Stimulated activated CD4-positive, alpha-beta T cell treated with anti-CD3 and anti-CD28 coated beads, Interleukin-2, amount 100 ng/mL, for 4 hours (primary cell): ENCODE measurements at places on chromosomes 3 and 15.

DNA sequence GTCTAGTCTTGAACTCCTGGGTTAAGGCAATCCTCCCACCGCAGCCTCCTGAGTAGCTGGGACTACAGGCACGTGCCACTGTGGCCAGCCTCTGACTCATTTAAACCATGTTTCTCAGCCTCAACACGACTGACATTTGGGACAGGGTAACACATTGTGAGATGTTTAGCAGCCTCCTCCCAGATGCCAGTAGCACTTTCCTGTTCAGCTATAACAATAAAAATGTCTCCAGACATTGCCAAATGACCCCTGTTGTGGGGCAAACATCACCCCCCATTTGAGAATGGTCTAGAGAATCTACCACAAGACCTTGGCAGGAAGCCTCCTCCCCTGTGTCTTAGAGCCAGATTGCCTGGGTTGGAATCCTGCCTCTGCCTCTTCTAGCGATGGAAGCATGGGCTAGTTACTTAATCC is 8.4 kb downstream of the TMEM40 start:
- DNase-seq = peak; percentile 9

DNA sequence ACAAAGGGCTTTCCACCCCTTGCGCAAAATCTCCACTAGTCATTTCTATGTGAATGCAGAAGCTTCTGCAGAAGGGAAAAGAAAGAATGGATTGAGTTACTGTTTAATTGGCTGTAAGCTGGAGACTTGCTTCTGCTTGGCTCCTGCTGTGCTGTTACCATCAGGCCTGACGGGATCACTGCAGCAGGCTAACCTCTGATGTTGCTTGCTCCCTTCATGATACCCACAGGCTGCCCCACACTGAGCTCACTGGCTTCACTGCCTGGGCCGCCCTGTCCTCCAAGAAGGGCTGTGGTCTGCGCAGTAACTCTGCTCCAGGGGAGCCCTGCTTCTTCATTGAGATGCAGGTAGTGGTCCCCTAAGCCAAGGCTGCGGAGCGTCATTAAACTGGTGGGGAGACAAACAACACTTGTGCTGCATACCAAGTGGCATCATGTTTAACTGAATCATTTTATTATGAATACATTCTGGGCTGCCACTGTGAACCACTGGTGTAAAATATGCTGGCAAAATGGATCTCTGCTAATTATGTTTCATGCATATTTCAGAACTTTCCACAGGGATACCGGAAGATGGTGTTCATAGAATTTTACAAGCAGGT is 78.6 kb downstream of the WDR49 start:
- DNase-seq = no peak

- no peak for DNase-seq
These were observed 18.9 kb upstream of the CSPG4 start for GRCh38 chr15:75731248-75732151.

- DNase-seq = no peak
These were observed 60.6 kb upstream of the ARNT2 start for GRCh38 chr15:80343554-80343992.

- no peak for DNase-seq
These were observed 410.2 kb downstream of the GAP43 start for GRCh38 chr3:116033516-116033915.

GRCh38 chr3:112293368-112294321 is at the start of gene SLC9C1:
Gene SLC9C1, minus strand, starts transcription at chr3:112294216. Its CDS starts 7,425 bp downstream, at chr3:112286791.
- peak; percentile 40 for DNase-seq

- peak; percentile 75 for DNase-seq
These were observed at the start of gene PLSCR2 for GRCh38 chr3:146469150-146470017. Gene PLSCR2, minus strand, starts transcription at chr3:146469561. Its CDS starts 9,657 bp downstream, at chr3:146459904.

DNA sequence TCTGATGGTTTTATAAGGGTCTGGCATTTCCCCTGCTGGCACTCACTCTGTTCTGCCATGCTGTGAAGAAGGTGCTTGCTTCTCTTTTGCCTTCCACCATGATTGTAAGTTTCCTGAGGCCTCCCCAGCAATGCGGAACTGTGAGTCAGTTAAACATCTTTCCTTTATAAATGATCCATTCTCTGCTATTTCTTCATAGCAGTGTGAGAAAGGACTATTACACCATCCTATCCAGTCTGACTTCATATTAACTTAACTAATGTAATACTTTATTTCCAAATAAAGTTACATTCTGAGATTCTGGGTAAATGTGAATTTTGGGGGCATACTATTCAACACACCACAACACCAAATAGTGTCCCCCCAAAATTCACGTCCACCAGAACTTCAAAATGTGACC is 22.2 kb upstream of the MAP3K13 start:
- DNase-seq = no peak

- DNase-seq = no peak
These were observed 10.1 kb upstream of the CCDC80 start for GRCh38 chr3:112651071-112651470.

- DNase-seq = no peak
These were observed 36.0 kb upstream of the LEKR1 start for GRCh38 chr3:156790156-156790555.

GRCh38 chr3:14519406-14519805 is 20.7 kb downstream of the GRIP2 start:
- no peak for DNase-seq

DNA sequence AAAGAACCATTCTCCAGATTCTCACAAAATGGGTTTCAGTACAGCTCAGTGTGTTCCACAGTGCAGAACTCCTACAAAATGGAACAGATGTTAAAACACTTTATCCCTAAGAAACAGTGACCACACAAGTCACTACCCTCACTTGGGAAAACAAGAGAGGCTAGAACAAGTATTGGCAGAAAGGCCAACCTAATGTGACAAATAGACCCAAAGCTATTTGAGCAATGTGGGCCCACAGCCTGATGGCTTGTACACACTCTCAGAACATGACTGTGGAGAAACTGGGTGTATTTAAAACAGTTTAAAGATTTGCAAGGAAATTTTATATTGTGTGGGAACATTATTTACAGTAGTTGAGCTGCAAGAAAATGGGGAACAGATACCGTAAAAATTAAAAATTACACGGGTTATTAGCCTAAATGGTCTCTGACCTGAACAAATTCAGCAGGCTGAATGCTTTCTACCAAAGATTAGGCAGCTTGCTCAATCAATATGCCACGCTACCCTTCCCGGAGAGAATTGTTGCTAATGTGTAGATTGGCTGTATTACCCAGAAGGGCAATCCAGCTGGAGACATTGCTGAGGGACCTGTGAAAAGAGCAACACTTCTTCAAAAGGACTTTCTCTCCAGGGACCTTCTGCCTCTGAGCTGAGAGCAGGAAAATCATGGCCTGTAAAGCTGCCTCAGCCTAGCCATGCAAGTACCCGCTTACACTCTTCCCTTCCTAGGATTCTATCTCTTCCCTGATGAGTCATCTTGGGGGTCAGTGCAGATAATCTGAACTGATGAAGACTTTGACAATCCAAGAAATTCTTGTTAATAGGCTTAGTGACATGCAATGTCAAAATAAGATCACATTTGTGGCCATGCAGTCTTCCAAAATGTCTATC is 97.1 kb downstream of the STRIT1 start:
- no peak for DNase-seq

GRCh38 chr3:52315977-52316764 is at the start of gene DNAH1:
Gene DNAH1, plus strand, starts transcription at chr3:52316319. Its CDS starts 6,124 bp downstream, at chr3:52322443.
- no peak for DNase-seq

DNA sequence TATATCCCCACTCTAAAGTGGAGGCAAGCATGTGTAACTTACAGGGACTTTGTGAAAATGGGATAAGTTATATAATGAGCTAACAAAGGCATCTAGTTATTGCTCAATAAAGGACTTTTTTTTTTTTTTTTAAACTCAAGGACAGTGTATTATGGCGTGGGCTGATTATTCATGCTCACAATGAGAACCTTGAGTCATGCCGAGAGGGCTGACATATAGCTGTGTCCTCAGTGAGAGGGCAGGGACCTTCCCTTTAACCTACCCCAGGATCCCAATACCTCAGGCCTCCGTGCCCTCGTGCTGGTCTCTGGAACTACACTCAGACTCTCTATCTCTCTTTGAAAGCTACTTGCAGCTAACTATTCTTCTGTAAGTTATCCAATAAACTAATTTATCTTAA is 319.9 kb upstream of the ICE2 start:
- no peak for DNase-seq

DNA sequence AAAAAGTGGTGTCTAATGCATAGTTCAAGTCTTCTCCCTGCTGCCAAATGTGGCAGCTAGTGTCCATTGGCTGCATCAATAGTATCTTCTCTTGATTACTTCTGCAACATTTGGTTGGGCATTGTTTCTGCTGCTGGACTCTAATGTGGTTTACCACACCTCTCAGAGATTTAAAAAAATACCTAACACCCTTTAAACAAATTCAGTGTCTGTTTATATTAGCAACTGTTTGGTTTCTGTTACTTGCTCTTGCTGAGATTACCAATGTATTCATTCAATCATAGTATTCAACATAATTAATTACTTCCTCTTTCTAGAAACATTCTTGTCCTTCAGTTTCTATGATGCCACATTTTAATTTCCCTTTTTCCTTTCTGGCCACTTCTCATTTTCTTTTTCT is 20.3 kb upstream of the NECTIN3 start:
- DNase-seq = no peak

GRCh38 chr3:30604558-30604957 is 1.8 kb upstream of the TGFBR2 start:
- DNase-seq = no peak

- DNase-seq = no peak
These were observed 6.4 kb downstream of the CADM2 start for GRCh38 chr3:84965141-84965540.

GRCh38 chr15:44801364-44801763 is 65.0 kb downstream of the TRIM69 start:
- DNase-seq = no peak

DNA sequence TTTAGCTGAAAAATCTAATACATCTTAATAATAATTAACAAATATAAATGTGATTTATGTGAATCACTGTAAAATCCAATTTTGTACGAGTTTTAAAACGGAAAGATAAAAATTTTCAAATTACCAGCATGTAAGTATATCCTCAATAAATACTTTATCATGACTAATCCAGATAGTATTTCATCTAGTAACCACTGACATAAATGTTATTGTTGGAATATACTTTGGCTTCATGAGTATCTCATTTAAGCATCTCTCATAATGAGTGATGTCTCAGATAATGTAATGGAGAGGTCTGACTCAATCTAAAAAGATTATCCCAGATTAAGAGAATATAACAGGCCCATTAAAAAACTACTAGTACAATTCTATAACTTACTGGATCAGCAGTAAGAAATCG is 216.3 kb downstream of the STAG1 start:
- DNase-seq = no peak

- no peak for DNase-seq
These were observed 26.6 kb downstream of the ALDH1L1 start for GRCh38 chr3:126153695-126154360.

DNA sequence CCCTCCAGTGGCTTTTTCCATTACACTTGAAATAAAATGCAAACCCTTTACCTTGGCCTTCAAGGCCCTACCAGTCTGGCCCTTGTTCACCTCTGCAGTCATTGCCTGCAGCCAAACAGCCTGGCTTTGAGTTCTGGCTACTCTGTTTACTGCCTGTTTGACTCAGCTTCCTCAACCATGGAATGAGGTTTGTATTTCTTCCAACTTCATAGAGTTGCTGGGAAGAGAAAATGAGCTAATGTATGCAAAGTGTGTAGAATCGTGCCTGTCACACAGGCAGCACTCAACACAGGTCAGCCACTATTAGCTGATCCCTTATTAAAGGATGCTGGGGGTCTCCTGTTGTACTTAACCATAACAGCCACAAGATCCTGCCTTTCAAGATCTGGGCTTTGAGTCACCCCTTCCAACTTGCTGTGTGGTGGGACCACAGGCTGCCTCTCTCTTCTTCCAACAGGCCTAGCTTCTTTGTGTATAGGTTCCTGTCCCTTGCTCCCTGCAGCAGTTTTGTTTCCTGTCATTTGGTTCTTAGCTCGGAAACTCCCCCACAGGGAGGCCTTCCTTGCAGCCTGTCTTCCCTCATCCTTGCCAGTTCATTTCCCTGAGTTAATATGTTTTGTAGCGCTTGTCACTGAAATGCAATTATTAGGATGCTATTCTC is 6.4 kb downstream of the MED12L start:
- no peak for DNase-seq

DNA sequence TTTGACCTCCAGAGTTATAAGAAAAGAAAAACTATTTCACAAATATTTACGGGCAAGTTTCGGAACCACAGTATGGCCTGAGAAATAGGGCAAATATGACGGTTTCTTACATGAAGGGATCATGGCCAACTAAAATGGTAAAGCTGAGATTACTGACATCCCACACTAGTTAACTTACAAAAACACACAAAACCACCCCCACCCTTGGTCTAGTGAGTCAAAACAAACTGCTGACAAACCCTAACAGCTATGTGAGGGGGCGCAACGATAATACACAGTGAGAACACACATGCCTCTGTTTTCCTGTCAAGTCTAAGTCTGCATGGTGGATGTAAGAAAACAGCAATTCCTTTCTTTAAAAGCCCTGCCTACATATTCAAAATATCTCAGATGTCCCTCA is 32.3 kb downstream of the CBLB start:
- DNase-seq = no peak

- DNase-seq = no peak
These were observed 32.6 kb downstream of the SERPINI2 start for GRCh38 chr3:167441256-167441655.

DNA sequence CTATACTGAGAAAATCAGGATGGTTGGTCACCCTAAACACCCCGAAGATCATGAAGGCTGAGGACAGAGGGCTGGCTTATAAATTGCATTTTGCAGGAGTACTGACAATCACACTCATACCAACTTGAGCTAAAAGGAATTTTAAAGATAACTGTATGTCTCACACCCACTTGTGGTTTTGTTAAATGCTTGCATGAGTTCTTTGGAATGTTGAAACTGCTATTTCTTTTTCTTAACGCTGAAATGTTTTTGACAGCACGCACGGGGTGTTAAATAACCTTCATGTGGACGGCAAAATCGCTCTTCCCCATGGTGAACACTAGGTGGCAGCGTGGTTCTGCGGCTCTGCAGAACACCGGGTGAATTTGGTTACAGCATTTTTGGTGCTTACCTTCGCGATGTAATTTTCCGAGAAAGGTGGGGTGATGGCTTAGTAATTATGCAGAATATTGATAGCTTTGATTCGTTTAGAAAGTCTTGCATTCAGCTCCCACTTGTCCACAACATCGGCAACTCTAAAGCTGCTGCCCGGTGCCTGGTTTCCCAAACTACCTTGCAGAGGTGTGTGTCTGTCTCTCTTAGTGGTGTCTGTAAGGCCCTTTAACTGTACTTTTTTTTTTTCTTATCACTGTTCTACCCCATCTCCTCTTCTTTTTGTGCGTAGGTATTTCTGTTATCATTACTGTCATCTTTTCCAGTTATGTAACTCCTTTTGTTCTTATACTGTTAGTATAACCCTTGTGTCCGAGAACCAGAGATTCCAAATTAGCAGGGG is 51.7 kb downstream of the ARNT2 start:
- DNase-seq = peak; percentile 34

- no peak for DNase-seq
These were observed 105.9 kb upstream of the TSC22D2 start for GRCh38 chr3:150302246-150302645.

GRCh38 chr3:41434781-41435180 is 235.5 kb downstream of the CTNNB1 start:
- no peak for DNase-seq

GRCh38 chr15:33547876-33548275 is 237.1 kb downstream of the RYR3 start:
- no peak for DNase-seq

- no peak for DNase-seq
These were observed 52.0 kb downstream of the TPRA1 start for GRCh38 chr3:127538569-127538968.
